BJ (cell line): ENCODE measurements at places on chromosomes 3 and 15.

DNA sequence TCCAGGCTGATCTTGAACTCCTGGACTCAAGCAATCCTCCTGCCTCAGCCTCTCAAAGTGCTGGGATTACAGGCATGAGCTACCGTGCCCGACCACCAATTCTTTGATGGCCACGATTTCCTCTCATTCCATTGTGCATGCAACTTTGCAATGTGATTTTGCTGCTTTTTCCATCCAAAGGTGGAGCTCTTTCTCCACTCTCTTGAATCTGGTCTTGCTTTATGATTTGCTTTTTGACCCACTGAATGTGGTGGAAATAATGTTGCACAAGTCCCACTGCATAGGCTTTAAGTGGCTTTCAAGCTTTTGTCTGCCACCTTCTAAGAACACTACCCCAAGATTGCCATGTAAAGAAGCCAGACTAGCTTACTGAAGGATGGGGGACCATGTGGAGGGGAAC, 10.6 kb downstream of the RPS27L start:
- DNase-seq, result no peak

- no peak for DNase-seq
Measured at GRCh38 chr15:31049682-31050615, 51.6 kb downstream of the TRPM1 start.

- no peak for DNase-seq
Measured at GRCh38 chr15:31271224-31271635, 55.4 kb upstream of the KLF13 start.

GRCh38 chr3:148998715-148999423, 7.5 kb downstream of the GYG1 start:
- no peak for DNase-seq

DNA sequence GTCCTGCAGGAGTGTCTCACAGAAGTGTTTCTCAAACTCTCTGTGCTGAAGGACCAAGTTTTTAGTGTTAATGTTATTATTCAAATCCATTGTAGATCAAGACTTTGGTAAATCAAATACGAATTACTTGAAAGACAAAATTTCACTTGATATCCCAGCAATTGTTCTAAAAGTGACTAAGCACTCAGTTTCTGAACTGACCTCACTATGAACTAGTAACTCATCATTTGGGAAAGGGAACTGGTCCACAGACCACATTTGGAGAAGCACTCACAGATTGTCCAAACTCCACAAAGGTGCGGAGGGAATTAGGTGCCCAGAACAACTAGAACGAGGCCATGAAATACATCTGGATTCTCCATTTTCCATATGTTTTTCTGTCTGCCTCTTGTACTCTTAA, 25.6 kb downstream of the FAM43A start:
- DNase-seq, result no peak

DNA sequence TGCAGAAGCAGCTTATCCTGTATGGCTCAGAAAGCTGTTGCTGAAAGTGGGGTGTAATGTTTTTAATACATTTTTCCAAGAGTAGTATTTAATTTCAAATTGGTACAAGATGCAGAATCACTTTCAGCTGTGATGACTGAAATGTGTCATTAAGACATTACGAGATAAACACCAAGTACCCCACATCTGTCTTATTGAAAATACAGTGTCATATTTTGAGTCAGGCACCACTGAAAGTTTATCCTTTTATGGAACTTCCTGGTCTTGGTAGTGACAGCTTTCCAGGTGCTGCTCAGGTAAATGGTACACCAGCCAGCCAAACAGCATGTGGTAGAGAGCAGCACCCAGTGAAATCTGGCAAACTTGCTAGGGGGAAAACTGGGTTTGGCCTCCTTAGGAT, 16.9 kb downstream of the ASTE1 start:
- no peak for DNase-seq

GRCh38 chr15:52179278-52180195, 11.7 kb downstream of the GNB5 start:
- DNase-seq, result no peak

DNA sequence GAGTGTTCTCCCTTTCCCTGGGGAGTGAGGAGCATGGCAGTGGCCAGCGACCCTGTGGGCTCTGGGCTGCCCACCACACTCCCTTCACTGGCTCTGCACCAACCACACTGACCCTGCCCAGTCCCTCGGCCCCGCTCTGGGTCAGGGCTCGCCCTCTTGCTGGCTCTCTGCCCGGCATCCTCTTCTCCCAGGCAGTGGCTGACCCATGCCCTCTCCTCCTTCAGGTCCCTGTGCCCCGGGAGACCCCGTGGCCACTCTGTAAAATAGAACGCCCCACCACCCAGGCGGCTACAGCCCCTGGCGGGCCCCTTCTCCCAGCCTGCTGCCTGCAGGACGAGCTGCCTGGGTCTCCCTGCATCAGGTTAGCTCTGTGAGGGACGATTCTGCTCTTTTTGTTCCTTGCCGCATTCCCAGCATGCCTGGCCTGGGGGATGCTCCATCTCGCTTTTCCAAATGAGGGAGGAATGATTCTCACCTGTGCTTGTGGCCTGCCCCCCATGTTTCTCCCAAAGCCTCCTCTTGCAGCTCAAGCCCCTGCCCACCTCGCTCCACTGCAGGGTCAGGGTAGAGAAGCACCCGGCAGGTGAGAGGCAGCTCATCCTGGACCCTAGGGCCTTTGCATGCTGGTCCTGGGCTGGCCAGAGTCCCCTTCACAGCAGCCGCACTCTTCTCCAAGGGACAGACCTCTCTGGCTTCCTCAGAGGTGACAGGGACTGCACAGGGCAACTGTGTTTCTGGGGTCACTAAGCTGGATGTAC, 14.5 kb upstream of the CFAP100 start:
- DNase-seq, result no peak

DNA sequence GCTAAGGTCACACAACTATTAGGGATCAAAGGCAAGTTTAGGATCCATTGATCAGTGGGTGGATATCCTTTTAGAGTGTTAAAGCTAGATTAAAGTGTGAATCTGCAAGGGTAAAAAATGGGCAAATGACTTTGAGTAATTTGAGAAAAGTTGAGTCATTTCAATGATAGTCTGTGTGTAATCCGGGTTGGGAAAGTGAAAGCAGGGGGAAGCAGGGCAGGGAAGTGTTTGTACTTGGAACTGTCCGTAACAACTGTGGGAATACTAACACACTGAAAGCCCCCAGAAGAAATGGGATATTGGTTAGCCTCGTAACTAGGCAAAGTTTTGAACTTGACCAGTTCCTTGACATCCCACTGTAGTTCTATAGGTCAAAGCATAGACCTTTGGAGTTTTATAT, 187.2 kb upstream of the SLITRK3 start:
- no peak for DNase-seq

- no peak for DNase-seq
Measured at GRCh38 chr15:68818066-68818768, 2.5 kb downstream of the ANP32A start.

DNA sequence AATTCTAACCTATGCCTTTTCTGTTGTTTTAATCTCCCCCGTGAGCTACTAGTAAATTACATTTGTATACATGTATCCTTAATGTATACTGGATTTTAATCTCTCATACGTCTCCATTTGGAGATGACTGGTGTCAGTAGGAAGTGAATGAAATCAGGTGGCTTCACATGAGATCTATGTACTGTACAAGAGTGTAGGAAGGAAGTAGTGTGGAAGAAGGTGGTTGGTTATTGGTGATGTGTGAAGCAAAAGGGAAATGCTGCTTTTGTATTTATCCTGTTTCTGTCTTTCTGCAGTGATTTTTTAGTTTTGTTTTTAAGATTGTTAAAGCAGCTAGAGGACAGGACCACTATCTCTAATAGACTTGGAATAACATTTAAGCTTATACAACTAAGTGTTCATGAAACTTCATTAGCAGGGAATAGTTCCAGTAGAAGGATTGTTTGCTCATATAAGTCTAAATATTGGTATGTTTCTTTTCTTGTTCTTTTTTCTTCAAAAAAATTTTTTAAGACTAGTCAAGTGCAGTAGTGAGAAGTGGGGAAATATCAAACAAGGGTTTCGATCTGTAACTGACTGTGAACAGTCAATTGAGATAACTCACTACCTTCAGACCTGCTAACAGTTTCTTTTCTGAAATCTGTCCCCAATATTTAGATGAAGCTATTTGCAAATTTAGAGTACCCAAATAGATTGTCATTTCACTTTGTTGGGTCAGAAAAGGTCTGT, 15.3 kb downstream of the SNX1 start:
- no peak for DNase-seq

DNA sequence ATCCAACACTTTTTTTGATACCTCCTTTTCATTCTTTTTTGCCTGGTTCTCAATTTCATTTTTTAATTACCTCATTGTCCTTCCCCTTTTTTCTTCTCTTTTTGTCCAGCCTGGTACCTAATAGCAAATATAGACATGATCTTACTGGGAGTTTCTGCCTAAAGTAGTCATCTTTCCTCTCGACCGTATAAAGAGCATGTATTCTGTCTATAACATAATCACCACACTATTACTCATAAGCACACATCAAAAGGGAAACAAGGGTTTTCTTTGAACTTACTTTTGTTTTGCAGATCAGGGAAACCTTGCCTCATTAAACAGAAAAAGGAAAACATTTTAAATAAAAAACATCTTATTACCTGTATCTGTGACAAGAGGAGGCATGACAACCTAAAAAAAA, 33.0 kb downstream of the FAM98B start:
- no peak for DNase-seq
